ENCODE measurements at places on chromosomes 5 and 9. TPM values are rescaled to one million over a fixed set of nuclear protein-coding genes. Genes with fewer than 3 reads are reported as not detected.

DNA sequence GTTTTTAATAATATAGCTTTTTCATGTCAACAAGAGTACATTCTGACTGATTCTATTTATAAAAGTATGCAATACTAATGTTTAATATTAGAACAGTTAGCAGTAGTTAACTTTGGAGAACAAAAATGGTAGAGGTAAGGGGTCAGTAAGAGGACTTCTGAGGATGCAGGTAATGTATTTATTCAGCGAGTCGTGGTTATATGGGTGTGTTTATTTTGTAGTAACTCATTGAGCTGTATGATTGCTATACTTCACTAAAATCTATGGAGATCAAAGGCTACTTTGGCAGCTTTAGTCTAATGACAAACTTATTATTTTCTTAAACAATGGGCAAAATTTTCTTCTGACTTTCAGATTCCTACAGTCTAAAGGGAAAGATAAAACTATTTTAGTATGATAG lies 146.5 kb downstream of the COMMD10 start:
- no peak for DNase-seq
- H3K27me3 ChIP-seq, result no peaks in the 10 kb centered on the region
- no peak overlapping the region for H3K27ac ChIP-seq
- H3K4me1 ChIP-seq, result peaks cover 1% of the 10 kb centered on the region

- no peak overlapping the region for H3K4me3 ChIP-seq
- H3K27me3 ChIP-seq, result no peaks in the 10 kb centered on the region
- H3K36me3 ChIP-seq, result no peaks in the 10 kb centered on the region
- no peak for DNase-seq
- H3K27ac ChIP-seq, result no peak overlapping the region
Measured at GRCh38 chr5:85538362-85538761, 1079.4 kb upstream of the COX7C start.

GRCh38 chr9:134688661-134689320 lies 47.2 kb downstream of the COL5A1 start:
- no peak overlapping the region for H3K4me3 ChIP-seq
- H3K36me3 ChIP-seq, result no peaks in the 10 kb centered on the region
- H3K27me3 ChIP-seq, result peaks cover 2% of the 10 kb centered on the region

GRCh38 chr5:168215646-168216045 lies 75.8 kb upstream of the WWC1 start:
- no peaks in the 10 kb centered on the region for H3K36me3 ChIP-seq
- no peaks in the 10 kb centered on the region for H3K4me1 ChIP-seq
- no peak overlapping the region for H3K4me3 ChIP-seq

DNA sequence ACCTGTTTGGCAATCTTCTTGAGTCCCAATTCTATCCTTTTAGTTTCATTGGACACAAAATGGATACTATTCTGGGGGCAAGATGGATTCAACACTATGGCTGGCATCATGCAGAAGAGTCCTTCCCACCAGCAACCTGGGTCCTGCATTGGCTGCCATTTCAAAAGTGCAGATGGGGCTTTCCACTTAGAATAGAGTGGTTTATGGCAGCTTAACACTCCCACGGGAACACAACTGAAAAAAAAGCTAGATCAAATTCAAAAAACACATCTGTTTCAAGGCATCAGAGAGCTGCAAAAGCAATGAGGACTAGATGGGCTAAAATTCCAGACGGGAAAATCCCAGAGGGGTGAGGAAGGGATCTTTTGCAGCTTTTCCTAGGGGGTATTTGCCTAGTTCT lies 11.2 kb upstream of the HMHB1 start:
- no peaks in the 10 kb centered on the region for H3K36me3 ChIP-seq
- no peaks in the 10 kb centered on the region for H3K27me3 ChIP-seq
- no peak for DNase-seq
- H3K4me3 ChIP-seq, result peak overlapping the region; percentile 30

GRCh38 chr5:125220284-125220683 lies 473.8 kb upstream of the ZNF608 start:
- no peak overlapping the region for H3K27ac ChIP-seq
- H3K4me3 ChIP-seq, result no peak overlapping the region
- no peak for DNase-seq
- H3K27me3 ChIP-seq, result no peaks in the 10 kb centered on the region
- H3K36me3 ChIP-seq, result no peaks in the 10 kb centered on the region

- H3K27ac ChIP-seq, result no peak overlapping the region
- no peaks in the 10 kb centered on the region for H3K4me1 ChIP-seq
- H3K36me3 ChIP-seq, result no peaks in the 10 kb centered on the region
- no peak overlapping the region for H3K4me3 ChIP-seq
- DNase-seq, result no peak
Measured at GRCh38 chr5:54822324-54822687, 163.1 kb downstream of the ESM1 start.

- H3K27me3 ChIP-seq, result no peaks in the 10 kb centered on the region
- no peaks in the 10 kb centered on the region for H3K36me3 ChIP-seq
- no peak overlapping the region for H3K4me3 ChIP-seq
- peaks cover 29% of the 10 kb centered on the region for H3K4me1 ChIP-seq
- no peak overlapping the region for H3K27ac ChIP-seq
- no peak for DNase-seq
Measured at GRCh38 chr5:56641635-56642260, 173.6 kb upstream of the MAP3K1 start.

DNA sequence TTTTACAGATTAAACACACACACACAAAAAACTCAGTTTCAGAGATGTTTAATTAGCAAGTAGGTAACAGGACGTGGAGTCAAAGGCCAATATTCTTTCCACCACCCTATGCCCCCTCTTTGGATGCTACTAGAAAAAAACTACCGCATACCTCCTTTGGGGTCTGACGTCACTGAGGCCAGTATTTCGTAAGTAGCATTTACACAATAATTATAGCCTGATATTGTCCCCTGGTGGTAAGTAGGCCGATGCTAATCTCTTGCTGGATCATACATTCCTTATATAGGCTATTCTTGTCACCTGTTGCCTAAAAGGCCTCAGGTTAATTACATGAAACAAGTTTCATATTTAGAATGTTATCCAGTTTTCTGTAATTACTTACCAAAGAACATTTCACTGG lies 21.0 kb upstream of the SMARCA2 start:
- H3K36me3 ChIP-seq, result no peaks in the 10 kb centered on the region
- peaks cover 9% of the 10 kb centered on the region for H3K27me3 ChIP-seq
- no peak overlapping the region for H3K4me3 ChIP-seq

DNA sequence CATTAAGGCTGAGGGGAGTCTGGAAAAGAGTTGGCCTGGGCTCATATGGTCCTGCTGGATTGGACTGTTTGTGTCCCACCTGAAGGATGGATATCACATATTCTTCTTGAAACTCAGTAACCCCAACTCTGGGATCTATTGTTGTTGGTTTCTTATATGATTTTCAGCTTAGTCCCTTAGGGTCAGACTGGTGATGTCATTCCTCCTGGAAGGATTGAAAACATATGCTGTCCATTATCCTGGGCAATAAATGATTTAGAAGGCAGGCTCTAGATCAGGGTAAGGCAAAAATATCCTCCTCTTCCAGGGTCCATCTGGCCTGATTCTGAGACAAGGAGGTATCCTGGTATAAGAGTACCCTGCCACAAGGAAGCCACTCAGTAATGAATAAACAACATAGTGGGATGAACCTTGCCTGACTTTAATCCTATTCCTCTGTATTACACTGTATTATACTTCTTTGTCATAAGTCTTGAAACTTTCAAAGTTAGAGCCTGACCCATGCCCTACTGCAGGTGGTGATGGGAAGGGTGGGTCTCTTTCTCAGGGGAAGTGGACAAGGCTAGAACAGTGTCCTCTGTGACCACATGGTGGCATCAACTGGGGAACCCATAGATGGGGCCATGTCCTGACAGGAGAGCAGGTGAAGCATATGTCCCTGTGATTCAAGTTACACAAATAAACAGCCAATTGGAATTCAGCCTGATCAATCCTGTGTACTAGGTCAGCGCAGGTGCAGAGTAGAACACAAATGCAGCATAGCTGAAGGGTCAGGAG lies 454.4 kb upstream of the TRPC7 start:
- H3K4me1 ChIP-seq, result no peaks in the 10 kb centered on the region
- no peaks in the 10 kb centered on the region for H3K36me3 ChIP-seq
- H3K4me3 ChIP-seq, result no peak overlapping the region
- no peak for DNase-seq

GRCh38 chr5:45687701-45688100 lies 8.5 kb downstream of the HCN1 start:
- no peaks in the 10 kb centered on the region for H3K36me3 ChIP-seq
- no peak overlapping the region for H3K27ac ChIP-seq
- H3K4me3 ChIP-seq, result no peak overlapping the region
- H3K27me3 ChIP-seq, result no peaks in the 10 kb centered on the region

- no peak overlapping the region for H3K4me3 ChIP-seq
- no peak overlapping the region for H3K27ac ChIP-seq
- H3K27me3 ChIP-seq, result no peaks in the 10 kb centered on the region
- DNase-seq, result no peak
- H3K4me1 ChIP-seq, result peaks cover 99% of the 10 kb centered on the region
- H3K36me3 ChIP-seq, result no peaks in the 10 kb centered on the region
Measured at GRCh38 chr9:124213396-124213795, 44.4 kb upstream of the NEK6 start.

GRCh38 chr9:11045589-11045988 lies 432.8 kb upstream of the PTPRD start:
- no peak overlapping the region for H3K27ac ChIP-seq
- DNase-seq, result no peak
- no peaks in the 10 kb centered on the region for H3K27me3 ChIP-seq
- no peak overlapping the region for H3K4me3 ChIP-seq

DNA sequence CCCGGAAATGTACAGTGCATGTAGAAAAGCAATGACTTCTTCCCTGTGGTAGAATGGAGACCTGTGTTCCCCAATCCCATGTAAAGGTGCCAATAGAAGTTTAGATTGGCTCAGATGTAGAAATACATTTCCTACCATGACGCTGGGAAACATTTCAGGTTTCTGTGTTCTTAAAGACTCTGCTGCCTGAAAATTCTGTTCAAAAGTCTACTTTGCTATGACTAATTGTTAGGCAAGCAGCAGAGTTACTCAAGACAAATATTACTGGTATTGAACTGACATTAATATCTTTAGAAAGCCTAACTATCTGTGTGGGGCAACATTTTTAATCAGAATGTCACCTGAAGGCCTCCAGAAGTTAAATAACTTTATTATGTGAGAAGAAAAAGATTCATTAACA lies 75.5 kb upstream of the ELL2 start:
- no peaks in the 10 kb centered on the region for H3K36me3 ChIP-seq
- DNase-seq, result no peak
- H3K27me3 ChIP-seq, result peaks cover 7% of the 10 kb centered on the region

GRCh38 chr5:1701216-1701864 lies 98.3 kb downstream of the MRPL36 start:
- H3K4me3 ChIP-seq, result no peak overlapping the region
- H3K4me1 ChIP-seq, result no peaks in the 10 kb centered on the region
- H3K27ac ChIP-seq, result no peak overlapping the region
- DNase-seq, result no peak
- no peaks in the 10 kb centered on the region for H3K36me3 ChIP-seq

GRCh38 chr5:90166816-90167215 lies 242.7 kb downstream of the CETN3 start:
- H3K36me3 ChIP-seq, result no peaks in the 10 kb centered on the region
- no peak for DNase-seq
- H3K27ac ChIP-seq, result no peak overlapping the region
- peaks cover 2% of the 10 kb centered on the region for H3K27me3 ChIP-seq
- peaks cover 9% of the 10 kb centered on the region for H3K4me1 ChIP-seq

DNA sequence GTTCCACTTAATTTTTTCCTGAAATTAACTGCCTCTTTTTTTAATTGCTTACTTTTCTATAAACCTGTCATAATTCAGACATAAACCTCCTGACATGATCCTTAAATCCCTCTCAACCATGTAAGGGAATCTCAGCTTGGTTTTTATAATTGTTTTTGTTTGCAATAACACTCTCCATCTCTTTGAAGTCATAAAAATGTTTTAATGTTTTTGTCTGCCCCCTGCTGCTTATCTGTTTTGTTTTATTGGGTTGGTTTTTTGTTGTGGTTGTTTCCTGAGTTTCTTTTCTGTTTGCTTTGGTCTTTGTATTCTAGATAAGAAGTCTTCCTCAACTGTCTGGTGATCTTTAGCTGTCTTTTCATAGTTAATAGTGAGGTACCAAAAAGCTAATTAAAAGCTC lies 142.0 kb downstream of the CDH6 start:
- no peak for DNase-seq
- H3K36me3 ChIP-seq, result no peaks in the 10 kb centered on the region
- no peaks in the 10 kb centered on the region for H3K27me3 ChIP-seq
- no peak overlapping the region for H3K4me3 ChIP-seq

DNA sequence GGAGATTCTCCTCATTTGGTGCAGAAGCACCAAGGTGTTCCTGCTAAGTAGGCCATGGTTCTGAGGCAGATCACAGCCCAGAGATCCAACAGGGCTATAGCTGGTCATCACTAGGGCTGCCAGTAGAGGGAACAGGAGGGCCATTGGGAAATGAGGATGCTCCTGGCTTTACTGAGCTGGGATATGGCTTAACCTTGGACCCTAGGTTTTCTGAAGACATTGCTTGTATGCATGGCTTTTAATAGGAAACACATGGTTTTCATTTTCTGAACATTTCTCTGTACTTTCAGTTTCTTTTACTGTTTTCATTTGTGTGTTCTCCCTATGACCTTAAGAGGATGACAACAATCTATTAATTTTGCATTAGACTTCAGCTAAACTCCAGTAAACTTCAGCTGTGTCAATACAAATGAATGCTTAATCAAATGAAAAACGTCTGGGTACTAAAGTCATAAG lies at the start of gene IFNW1:
Gene IFNW1 (minus strand): TSS at position 406 of the 456 bp plus-strand sequence. CDS start 262 bp downstream, at position 144.
- no peak within 1 kb of the TSS for H3K27ac ChIP-seq
- peaks cover 24% of the 10 kb centered on the region for H3K4me1 ChIP-seq
- no peaks in the 10 kb centered on the region for H3K27me3 ChIP-seq
- no peaks in the 10 kb centered on the region for H3K36me3 ChIP-seq
- H3K4me3 ChIP-seq, result no peak within 1 kb of the TSS

DNA sequence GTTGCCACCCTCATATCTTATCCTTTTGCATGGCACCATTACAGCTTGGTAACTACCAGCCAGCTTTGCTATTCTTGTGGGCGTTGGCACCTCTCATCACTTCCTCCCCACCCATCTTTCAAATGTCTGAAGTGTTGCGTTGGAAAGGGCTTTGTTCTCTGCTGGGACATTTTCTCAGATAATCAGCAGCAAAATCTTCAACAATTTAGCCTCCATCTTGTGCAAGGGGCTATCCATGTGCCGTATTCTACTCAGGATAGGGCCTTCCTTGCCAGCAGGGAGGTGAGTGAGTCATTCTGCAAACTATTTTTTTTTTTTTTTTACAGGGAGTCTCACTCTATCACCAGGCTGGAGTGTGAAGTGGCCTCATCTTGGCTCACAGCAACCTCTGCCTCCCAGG lies 62.1 kb upstream of the NUDT12 start:
- H3K27me3 ChIP-seq, result no peaks in the 10 kb centered on the region
- no peaks in the 10 kb centered on the region for H3K4me1 ChIP-seq
- H3K27ac ChIP-seq, result no peak overlapping the region
- no peaks in the 10 kb centered on the region for H3K36me3 ChIP-seq

The CNTLN gene
- 0.46 TPM for total RNA-seq

The NIPSNAP3A gene
- 22.7 TPM for total RNA-seq

The CCDC180 gene
- 4.0 TPM for total RNA-seq

The PDLIM7 gene
- 17.0 TPM for total RNA-seq

The PRLR gene
- 2.3 TPM for total RNA-seq

The STX17 gene
- 39.2 TPM for total RNA-seq

The CD274 gene
- 47.4 TPM for total RNA-seq

The RFK gene
- total RNA-seq, result 8.0 TPM

The GZMA gene
- not detected for total RNA-seq
